ENCODE measurements at places on chromosomes 1 and 21. TPM values are rescaled to one million over a fixed set of nuclear protein-coding genes. Genes with fewer than 3 reads are reported as not detected.

- DNase-seq: no peak
Observed at GRCh38 chr1:227062306-227062705, 122.2 kb downstream of the COQ8A start.

DNA sequence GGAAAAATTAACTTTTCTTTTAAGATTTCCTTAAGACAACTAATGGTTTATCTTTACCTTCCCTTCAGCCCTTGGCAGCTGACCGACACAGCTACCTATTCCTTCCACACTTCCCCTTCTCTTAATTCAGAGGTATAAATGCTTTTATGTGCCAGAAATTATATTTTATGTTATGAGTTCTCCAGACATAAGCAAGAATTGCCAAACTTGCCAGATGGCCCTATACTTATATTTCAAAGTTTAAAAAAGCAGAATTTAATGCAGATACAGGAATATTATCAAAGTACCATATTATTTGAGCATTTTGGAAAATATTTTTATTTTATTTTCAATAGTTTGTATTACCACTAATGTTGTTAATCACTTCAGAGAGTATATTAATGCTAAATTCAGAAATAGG is 445.0 kb downstream of the PTBP2 start:
- no peak for DNase-seq

Gene ETNK2
- polyA plus RNA-seq: 2.4 TPM

Gene B4GALT3
- polyA plus RNA-seq: 22.2 TPM

GRCh38 chr1:16167331-16168143 is 11.7 kb upstream of the EPHA2 start:
- DNase-seq: no peak

Gene GRIK1
- 0.39 TPM for polyA plus RNA-seq

DNA sequence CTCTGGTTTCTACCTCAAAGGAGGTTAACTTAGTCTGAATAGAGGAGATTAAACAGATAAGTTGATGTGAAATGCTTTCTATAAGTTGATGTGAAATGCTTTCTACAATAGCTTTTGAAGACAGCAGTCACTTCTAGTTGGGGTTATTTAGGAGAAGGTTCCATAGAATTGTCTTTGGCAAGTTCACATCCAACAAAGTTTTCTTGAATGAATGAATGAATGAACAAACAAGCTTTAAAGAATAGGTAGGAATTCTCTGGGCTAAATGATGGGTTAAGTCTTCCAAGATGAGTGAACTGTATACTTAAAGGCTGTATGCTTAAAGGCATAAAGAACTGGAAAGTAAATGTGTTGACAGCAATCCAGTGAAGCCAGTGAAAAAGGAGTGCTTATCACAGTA is 1.9 kb downstream of the CDC73 start:
- DNase-seq: no peak

- no peak for DNase-seq
Observed at GRCh38 chr1:79113836-79114235, 107.3 kb upstream of the ADGRL4 start.

GRCh38 chr1:84406346-84406861 is 8.1 kb downstream of the DNASE2B start:
- no peak for DNase-seq

DNA sequence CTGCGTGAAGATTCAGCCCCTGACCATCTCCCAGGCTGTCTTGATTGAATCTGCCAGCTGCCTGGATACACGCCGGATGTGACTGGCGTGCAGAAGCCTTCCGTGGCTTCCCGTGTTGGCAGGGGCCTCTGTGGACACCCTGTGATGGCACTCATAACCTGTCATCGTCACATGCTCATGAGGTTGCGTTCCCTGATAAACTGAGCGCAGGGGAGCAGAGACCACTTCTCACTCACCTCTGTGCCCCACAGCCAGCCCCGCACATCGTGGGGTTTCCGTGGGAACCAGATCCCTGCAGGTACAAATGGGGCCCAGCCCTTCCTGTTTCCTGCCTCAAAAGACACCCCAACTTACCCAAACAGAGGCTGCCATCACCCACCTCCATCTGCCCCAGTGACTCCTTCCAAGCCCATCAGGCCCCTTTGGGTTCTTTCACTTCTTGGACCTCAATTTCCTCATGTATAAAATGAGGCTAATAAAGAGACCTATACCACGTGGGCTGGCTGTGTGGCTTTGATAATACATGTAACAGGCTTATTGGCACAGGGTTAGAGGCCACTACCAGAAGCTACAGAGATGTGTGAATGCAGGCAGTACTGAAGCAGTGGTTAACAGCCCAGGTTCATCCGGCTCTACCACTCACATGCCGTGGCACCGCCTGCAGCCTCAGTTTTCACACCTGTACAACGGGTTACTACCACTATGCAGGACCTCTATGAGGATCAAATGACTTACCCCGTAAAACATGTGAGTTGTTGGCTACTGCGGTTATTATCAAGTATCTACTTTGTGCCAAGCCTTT is 23.6 kb downstream of the HTR6 start:
- DNase-seq: no peak

DNA sequence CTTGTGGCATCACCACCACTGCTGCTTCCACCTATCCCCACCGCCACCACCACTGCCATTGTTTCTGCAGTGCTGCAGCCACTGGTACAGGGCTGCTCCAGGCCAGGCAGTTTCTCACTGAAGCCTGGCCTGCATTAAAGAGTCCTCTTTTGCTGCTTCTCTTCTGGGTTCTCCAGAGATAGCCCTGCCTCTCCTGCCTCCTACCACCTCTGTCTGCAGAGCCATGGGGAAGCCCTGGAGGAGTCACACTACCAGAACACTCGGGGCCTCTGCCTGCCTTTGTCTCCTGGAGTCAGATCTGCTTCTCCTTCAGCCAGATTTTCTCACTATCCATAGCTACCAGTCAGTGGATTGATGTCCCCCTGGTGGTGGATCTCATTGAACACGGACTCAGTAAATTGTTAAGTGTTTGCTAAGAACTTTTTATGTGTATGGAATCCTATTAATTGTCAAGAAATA is 37.7 kb upstream of the DDAH1 start:
- peak; percentile 45 for DNase-seq

- DNase-seq: no peak
Observed at GRCh38 chr1:152220166-152221163, 3.5 kb downstream of the HRNR start.

- no peak for DNase-seq
Observed at GRCh38 chr1:180210008-180210620, 19.9 kb upstream of the LHX4 start.

DNA sequence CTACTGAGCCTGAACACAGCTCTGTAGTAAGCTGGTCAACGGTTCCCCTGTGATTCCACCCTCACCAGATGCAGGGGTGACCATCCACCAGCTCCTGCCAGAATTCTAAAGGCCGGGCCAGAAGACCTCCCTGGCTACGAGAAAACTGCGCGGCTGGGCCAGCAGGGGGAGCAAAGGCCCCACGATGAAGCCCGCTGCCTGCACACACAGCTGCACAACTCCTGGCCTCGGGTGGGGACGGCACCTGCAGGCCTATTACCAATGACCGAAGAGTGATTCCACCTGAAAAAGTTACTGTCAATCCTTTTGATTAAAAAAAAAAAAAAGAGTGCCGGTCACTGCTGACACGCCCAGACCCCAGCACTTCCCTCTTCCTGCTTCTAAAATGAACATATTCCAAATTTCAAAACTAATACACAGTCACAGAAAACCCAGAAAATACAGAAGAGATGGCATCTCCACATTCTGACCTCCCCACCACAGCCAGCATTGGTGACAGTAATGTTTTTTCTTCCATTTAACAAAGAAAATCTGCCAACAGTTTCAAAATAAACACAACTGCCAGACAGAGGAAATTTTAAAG is 49.8 kb upstream of the RIPK4 start:
- DNase-seq: no peak

GRCh38 chr1:204045430-204045829 is 27.5 kb upstream of the SOX13 start:
- DNase-seq: no peak

DNA sequence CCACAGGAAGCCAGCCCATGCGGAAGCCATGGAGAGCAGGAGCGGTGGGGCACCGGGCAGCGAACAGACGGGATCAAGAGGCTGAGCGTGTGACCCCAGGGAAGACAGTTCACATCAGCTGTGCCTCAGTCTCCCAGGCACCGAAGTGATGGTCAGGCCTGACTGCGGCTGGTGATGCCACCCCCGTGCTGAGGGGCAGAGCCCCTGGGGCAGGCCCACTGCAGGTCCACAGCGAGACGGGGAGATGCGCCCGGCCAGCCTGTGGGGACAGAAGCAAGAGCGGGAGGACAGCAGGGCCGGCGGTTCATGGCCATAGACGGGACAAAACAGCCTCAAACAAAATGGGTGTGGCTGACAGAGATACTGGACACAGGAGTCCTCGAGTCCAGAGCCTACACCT is 93.8 kb downstream of the RIPK4 start:
- DNase-seq: no peak

DNA sequence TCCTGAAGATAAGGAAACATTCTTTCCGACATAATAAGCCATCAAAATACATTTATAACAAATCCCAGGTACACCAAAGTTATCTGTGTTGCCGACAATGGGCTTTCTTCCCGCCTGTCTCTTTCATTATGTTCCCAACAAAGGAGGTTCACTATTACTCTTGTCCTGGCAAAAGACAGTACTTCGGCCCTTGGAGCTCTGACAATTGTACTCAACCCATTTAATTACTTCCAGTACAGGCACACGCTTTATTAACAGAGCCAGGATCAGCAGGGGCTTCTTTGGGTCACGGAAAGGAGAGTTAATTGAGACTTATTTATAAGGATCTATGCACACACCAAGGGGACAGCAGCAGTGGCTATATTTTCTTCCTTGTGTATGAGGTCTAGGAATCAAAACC is 46.6 kb upstream of the DUSP10 start:
- no peak for DNase-seq

Gene MSTO1
- 31.8 TPM for polyA plus RNA-seq

Gene INSRR
- 0.70 TPM for polyA plus RNA-seq

DNA sequence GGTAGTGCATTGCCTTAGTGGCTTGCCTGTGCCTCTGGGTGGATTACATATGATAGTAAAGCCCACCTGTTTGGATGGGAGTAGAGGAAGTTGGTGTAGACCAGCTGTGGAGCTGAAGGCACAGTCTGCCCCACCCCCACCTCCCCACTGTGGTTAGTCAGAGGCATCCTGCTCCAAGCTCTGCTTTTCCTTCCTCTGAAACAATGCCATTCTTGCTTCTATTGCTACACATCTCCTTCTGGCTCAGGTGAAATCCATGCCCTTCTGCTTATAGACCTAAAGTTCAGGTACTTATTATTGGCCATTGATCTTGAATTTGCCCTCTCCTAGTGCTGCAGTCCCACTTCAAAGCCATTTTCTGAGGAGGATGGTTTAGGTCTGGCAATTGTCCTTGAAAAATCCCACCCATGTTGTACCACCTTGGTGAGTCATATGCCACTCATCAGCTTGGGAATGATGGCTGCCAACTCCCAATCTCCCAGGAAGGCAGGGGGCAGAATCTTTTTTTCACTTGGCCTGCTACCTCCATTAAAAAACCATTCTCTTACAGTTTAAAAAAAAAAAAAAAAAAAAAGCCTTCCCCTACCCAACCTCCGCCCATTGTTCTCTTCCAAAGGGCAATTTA is 6.7 kb upstream of the TXLNA start:
- DNase-seq: no peak

Gene SERTAD4
- polyA plus RNA-seq: 5.4 TPM

- no peak for DNase-seq
Observed at GRCh38 chr1:162446946-162447345, 35.0 kb upstream of the SH2D1B start.

Gene GUCA2B
- not detected for polyA plus RNA-seq

DNA sequence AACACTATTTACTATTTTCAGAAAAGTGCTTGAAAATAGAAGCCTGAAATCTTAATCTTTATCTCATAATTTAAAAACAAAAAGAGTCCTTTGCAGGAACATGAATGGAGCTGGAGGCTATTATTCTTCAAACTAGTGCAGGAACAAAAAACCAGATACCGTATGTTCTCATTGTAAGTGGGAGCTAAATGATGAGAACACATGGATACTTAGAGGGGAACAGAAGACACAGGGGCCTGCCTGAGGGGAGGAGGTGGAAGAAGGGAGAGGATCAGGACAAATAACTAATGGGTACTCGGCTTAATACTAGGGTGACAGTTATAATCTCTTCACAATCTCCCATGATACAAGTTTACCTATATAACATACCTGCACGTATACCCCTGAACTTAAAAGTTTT is 176.3 kb downstream of the SDCCAG8 start:
- no peak for DNase-seq

Gene WDR64
- 0.37 TPM for polyA plus RNA-seq

- no peak for DNase-seq
Observed at GRCh38 chr1:42674214-42674613, 8.0 kb upstream of the YBX1 start.

Gene SH2D5
- polyA plus RNA-seq: 0.15 TPM

DNA sequence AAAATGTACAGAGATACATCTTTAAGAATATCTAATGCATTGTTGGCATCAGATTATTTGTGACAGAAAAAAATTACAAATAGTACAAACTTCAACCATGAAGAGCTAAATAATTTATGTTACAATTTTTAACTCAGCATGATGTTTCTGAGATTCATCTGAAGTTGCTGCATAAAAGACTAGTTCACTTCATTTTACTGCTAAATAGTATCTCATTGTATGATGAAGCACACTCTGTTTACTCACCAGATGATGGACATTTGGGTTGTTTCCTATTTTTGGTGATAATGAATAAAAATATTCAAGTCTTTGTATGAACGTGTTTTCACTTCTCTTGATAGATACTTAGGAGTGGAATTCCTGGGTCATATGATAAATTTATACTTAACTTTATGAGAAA is 20.6 kb downstream of the EGLN1 start:
- DNase-seq: no peak

Gene CHI3L2
- 0.30 TPM for polyA plus RNA-seq

DNA sequence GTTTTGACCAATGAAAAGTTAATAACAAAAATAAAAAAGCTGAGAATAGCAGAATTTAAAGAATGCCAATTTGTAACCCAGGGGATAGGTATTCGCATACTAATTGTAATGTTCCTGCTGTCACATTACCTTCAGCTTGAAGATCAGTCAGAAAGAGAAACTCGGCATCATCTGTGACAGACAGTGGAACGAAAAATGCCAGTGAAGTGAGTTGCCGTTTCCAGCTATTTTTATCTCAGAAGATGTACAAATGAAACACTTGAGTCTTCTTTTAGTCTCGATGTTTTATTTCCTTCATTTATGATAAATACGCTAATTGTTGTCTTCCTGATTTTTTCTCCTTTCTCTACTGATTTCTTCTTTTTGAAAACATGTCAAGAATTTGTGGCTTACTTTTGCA is 26.1 kb downstream of the RGS21 start:
- DNase-seq: no peak

- DNase-seq: no peak
Observed at GRCh38 chr1:53295295-53295694, 32.6 kb downstream of the LRP8 start.

DNA sequence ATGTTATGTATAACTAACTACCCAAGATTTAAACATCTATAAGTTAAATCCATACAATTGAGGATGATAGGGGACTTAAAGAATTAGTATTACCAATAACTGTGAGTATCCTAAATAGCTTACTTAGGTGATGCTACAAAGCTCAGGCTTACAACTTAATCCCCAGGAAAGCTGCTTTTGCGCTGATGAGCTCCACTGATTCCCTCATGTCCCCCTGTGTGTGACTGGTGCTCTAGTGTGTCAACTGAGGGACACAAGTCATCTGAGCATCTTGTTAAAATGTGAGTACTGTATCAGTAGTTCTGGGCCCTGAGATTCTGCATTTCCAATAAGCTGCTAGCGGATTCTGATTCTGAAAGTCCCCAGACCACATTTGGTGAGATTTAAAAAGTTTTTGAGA is 1458.8 kb downstream of the MRPL39 start:
- no peak for DNase-seq

Data from forelimb muscle (tissue), 1 donor.